ENCODE measurements at places on chromosomes 6 and 20.

GRCh38 chr20:61957961-61958715 lies 107.5 kb downstream of the TAF4 start:
- no peak for DNase-seq

DNA sequence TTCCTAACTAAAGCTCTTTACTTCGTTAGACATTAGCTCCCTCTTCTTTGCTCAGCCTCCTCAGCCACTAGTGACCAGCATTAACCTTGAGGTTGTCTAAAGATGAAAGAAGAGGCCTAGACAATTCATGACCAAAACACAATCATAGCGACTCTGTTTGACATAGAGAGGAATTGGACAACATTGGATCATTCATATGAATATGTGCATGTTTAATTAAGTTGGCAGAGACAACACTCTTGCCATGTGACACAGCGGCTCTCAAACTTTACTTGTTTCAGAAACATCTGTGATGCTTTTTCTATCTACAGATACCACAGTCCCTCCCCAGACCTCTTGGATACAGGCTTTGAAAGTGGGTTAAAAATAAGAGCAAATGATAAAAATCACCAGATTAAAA lies 81.7 kb downstream of the LINC00237 start:
- DNase-seq, result no peak

GRCh38 chr6:35181933-35182612 lies 31.7 kb upstream of the SCUBE3 start:
- no peak for DNase-seq

DNA sequence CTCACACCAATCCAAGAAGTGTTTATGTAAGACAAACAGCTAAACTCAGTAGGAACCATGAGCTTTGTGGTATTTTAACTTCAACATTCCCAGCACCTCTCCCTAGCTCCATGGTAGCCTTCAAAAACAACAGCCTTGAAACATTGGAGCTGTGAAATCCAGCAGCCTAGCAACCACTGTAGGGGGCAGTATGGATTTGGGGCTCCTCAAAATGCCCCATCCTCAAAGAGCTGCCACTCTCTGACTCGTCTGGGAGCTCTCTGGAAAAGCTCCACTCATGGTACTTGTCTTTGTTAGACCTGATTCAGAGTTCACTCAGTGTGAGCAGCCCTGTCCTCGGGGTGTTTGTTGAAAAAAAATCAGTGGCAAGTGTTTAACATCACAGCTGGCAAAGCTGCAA lies 82.9 kb downstream of the KIF6 start:
- DNase-seq, result no peak

DNA sequence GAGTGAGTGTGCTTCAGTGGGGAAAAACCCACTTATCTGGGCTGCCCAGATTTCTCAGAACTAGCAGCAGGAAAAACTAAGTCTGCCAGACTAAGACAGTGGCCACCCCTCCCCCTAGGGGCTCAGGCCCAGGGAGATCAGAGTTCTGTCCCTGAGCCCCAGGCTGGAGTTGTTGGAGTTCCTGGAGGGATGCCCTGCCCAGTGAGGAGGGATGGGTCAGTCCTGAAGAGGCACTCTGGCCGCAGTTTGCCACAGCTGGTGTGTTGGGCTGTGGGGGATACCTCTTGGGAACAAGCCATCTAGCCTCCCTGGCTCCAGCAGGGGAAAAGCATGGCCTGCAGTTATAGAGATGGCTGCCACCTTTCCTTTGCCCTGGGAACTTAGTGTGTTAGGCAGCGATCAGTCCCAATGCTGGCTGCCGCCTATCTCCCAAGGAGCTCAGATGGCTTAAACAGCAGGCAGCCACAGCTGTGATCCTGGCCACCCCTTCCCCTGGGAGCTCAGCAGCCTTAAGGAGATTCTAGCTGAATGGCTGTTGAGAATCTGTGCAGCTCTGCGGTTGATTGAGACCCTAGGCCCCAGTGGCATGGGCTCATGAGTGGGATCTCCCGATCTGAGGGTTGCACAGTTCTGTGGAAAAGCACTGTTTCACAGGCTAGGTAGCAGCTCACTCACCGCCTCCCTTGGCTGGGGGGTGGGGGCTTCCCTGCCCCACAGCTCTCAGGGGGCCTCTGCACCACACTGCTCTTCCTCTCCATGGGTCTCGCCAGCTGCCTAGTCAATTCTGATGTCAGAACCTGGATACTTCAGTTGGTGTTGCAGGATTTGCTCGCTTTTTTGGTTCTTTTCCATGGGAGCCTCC lies 13.2 kb downstream of the SIRPG start:
- no peak for DNase-seq

All from T follicular helper cell (primary cell).